Fibroblast of skin of left quadriceps (primary cell): ENCODE measurements at places on chromosomes 7 and 10.
A peak's percentile ranks its signal among the peaks of the same experiment; 100 is the strongest.

DNA sequence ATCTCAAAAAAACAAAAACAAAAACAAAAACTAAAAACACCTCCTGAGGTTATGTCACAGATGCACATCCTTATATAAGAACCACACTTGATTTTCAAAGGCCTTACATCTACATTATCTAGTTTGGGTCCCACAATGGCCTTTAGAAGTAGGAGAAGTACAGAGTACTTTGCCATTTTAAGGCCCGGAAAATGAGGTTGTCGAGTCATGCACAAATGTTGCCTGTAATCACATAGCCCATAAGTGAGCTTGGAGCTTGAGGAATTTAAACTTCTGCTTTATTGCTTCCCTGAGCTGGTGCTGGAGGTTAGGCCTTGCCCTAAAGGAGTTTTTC, 9.7 kb upstream of the MKRN1 start:
- DNase-seq, result no peak

DNA sequence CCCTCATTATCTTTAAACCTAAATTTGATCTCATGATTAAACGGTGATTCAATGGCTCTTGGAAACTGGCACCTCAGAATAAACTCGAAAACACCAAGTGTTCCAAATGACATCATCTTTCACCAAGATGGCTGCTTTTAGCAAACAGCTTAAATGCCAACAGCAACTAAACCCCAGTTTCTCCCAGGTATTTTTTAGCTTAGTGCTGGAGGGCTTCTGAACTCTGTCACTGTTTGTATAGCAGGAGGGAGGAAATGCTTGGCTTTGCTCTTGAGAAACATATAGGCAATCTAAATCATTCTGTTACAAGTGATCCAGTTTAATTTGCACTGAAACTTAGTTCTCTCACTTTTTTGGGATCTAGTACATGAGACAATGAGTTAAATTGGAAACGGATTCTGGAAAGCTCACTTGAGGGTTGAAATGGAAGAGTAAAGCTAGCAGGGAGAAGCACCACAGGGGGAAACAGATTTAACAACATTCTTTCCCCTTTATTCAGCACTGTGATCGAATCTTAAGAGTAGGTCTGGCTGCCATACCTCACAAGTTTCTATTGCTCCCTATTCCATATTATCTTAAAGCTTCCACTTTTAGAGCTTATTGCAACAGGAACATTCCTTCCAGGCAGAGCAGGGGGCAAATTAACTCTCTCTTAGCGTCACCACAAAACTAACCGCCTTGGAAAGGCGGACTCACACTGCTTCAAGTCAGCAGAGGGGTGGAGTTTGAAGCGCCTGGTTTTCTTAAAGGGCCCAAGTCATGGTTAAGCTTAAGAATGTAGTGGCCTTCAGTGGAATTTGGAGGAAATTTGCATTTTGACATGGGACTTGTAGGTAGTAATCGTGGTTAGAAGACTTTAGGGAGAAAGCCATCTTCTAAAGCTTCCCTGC, 1.8 kb upstream of the CCDC6 start:
- peak; percentile 89 for DNase-seq

GRCh38 chr10:3782146-3782450, 2.9 kb downstream of the KLF6 start:
- no peak for DNase-seq

DNA sequence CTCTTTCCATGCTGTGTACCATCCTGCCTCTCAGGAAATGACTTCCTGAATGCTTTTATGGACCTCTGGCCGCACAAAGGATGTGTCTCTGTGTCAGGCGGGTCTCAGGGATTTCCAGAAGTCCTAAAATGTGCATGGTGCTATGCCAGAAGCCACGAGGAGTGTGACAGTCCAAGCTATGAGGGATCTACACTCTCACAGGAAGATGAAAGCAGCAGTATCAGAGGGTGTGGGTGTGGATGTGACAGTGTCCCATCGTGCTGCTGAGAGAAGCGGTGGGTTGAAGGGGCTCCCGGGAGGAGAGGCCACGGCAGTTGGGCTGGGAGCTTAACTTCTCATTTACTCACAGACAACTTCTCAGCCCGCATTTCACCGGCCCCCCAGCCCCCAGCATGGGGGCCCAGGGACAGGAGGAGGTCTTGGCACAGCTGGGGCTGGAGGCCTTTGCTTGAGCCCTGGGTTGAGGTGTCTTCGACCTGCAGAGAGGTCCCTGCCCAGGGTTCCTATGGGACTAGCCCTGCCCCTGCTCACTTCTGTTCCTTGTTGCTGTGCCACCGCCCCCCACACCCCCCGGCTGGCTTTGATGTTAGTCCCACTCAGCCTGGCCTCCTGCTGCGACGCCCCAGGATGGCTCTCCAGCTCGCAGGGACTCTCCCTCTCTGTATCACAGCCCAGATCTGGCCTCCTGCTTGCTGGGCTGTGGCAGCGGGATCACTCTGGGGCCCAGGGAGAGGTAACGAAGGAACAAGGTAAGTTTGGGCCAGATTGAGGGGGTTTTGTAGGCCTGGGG, 30.8 kb upstream of the EMX2 start:
- DNase-seq, result no peak

GRCh38 chr7:136687693-136688322, 180.6 kb upstream of the CHRM2 start:
- DNase-seq, result no peak

- no peak for DNase-seq
Observed at GRCh38 chr7:2355705-2356008, 1.0 kb downstream of the EIF3B start.

DNA sequence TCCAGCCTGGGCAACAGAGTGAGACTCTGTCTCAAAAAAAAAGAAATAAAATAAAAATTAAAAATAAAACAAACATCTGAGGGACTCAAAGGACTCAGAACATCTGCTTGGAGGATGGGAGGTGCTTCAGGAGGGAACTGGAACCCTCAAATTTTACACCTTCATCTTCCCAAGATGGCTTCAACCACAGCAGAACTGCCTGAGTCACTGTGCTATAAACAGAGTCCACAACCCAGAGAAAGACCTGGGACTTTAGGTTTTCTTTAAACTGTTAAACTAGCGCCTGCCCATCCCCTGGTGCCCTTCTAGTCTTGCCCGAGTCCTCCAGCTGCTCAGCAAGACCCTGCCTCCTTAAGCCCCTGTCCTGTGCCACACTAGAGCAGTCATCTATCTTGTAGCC, 40.8 kb downstream of the RGS10 start:
- no peak for DNase-seq

GRCh38 chr7:110157631-110158362, 933.1 kb upstream of the LRRN3 start:
- peak; percentile 15 for DNase-seq

DNA sequence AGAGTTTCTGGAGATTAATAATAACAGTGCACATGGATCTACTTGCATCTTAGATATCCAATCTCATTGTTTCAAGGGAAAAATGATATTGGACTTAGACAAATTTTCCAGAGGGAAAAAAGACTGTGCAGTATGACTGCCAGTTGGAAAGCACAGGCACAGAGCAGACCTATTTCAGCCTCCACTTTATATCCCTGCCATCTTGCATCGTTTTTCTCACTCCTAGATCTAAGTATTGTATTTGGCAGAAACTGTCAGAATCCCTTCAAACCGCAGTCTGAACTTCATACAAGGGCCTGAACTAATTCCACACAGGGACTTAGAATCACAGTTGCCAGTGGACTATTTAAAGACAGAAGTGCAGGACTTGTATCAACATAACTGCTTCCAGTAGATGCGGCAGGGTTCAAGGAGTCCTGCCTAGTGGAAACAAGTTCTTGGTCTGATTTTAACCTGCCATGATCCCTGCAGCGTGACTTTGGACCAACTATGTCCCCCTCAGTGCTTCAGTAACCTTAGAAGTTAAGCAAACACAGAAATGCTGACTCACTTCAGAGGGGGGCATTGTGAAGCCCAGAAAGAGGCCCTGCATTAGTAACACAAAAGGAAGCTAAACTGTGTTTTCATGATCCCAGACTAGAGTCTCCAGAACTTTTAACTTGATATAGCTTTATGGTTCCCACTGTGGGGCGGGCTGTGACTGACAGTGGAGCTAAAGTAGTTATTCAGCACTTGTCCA, 95.7 kb upstream of the PALS2 start:
- peak; percentile 44 for DNase-seq

GRCh38 chr10:14826076-14826829, 11.6 kb downstream of the CDNF start:
- no peak for DNase-seq

DNA sequence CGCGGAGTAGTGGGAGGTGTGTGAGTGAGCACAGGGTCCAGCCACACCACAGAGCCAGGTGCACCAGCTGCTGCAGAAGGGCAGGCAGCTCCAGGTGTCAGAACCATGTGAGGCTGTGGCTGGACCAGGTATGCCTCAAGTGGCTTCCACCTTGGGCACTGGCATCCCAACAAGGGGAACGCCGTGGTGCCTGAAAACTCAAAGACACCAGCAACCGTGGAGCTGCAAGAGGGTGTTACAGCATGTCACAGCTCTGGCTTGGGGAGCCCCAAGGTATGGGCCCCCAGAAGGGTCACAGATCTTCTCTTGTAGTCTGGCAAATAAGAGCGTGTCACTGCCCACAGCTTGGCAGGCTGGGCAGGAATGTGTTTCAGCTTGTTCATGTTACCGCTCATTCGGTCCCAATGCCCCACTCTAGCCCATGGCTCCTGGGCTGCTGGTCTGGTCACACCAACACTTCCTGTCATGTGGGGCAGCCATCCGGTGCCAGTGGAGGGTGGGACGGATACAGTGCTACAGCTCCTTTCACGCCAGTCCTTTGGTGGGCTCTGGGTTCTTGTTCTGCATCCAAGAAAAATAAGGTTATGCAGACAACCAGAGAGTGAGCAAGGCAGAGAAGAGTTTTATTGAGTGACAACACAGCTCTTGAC, 29.8 kb downstream of the STRA8 start:
- DNase-seq, result no peak

DNA sequence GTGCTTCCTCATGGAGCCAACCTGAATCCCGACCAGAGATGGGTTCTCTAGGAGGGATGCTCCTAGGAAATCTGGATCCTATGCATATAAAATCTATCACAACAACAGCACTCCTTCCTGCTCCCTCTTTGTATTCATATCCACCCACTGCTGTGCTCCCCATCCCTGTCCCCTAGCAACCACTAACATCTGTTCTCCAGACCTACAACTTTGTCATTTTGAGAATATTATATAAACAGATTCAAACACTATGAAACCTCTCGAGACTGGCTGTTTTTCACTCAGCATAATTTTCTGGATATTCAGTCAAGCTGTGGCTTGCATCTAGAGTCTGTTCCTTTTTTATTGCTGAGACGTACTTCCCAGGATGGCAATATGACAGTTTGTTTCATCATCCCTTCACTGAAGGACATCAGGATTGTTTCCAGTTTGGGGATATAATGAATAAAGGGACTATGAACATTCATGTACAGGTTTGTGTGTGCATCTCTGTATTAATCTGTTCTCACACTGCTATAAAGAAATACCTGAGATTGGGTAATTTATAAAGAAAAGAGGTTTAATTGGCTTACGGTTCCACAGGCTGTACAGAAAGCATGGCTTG, 36.0 kb upstream of the PRR15 start:
- no peak for DNase-seq

GRCh38 chr10:125264091-125264490, 103.7 kb upstream of the CTBP2 start:
- no peak for DNase-seq

DNA sequence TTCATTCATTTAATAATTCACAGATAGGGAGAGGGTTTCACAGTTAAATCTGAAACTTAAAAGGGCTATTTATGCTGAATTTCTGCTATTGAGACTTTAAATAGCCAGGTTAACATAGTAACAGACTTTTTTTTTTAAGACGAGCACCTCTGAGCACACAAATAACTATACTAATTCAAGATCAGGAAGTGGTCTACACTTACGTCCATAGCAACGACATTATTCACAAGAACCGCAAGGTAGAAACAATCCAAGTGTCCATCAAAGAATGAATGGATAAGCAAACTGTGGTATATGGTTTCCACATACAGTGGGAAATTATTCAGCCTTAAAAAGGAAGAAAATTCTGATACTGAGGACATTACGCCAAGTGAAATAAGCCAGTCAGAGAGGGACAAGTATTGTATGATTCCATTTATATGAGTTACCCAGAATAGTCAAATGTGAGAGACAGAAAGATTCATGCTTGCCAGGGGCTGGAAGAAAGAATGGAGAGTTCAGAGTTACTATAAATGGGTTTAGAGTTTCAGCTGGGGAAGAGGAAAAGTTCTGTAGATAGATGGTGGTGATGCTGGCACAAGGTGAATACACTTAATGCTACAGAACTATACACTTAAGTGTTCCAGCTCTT, 140.3 kb upstream of the LAMB4 start:
- DNase-seq, result no peak

- no peak for DNase-seq
Observed at GRCh38 chr10:3625959-3626751, 158.9 kb downstream of the KLF6 start.

GRCh38 chr7:16094651-16095050, 326.7 kb downstream of the CRPPA start:
- DNase-seq, result no peak

GRCh38 chr10:102090772-102091171, 25.6 kb downstream of the HPS6 start:
- DNase-seq, result no peak
